ENCODE measurements at places on chromosomes 2 and 18.

- DNase-seq: no peak
Observed at GRCh38 chr2:29187926-29188325, 72.7 kb downstream of the CLIP4 start.

DNA sequence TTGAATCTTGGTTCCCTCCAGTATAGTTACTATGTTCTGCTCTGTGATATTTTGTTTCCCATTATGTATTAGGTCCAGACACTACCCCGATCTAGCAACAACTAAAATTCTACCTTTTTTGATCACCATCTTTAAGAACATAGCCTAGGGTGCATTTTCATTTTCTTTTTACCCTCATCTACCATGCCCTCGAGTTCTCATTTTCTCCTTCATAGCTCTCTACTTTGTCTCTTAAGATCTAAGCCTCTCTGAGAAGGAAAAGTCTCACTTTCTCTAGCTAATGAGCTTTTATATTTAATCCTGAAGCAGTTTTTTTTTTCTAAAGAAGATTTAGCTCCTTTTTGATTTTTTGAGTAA is 1089.4 kb upstream of the SLC39A10 start:
- no peak for DNase-seq

GRCh38 chr2:219506153-219506801 is 7.6 kb downstream of the GMPPA start:
- DNase-seq: no peak

- no peak for DNase-seq
Observed at GRCh38 chr2:4862031-4862430, 830.2 kb upstream of the SOX11 start.

- no peak for DNase-seq
Observed at GRCh38 chr2:158633261-158633660, 161.9 kb upstream of the DAPL1 start.

- no peak for DNase-seq
Observed at GRCh38 chr2:149826471-149827125, 239.0 kb upstream of the MMADHC start.

GRCh38 chr2:43905871-43906270 is 67.1 kb downstream of the ABCG8 start:
- DNase-seq: no peak

- DNase-seq: peak; percentile 38
Observed at GRCh38 chr2:169109502-169110409, 40.4 kb downstream of the DHRS9 start.

- DNase-seq: no peak
Observed at GRCh38 chr18:62898359-62898758, 183.0 kb downstream of the PHLPP1 start.

DNA sequence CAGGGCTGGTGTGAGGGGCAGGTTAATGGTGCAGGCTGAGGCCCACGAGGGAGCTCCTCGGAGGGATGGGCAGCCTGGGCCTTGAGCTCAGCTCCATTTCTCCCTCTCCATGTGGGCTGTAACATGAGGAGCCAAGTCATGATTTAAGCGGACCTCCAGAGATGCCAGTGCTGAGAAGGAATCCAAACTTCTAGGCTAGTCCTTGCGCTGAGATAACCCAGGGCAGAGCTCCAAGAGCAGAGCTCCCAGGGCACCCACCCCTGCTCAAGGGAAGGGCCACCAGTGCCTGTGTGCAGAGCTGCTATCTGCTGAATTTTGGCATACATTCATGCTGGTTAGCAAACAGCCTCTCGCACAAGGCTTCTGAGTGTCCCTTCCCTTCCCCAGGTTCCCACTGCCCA is 95.1 kb downstream of the MRO start:
- DNase-seq: no peak

GRCh38 chr18:58113337-58113736 is 69.3 kb downstream of the NEDD4L start:
- no peak for DNase-seq
